ENCODE measurements at places on chromosomes 11 and 22. TPM values are rescaled to one million over a fixed set of nuclear protein-coding genes. Genes with fewer than 3 reads are reported as not detected.

The SULT4A1 gene
- total RNA-seq = not detected

The OR51B5 gene
- total RNA-seq = not detected

The SCARF2 gene
- total RNA-seq = 0.81 TPM

The TSSK2 gene
- not detected for total RNA-seq

The FAM180B gene
- total RNA-seq = not detected

The MUC6 gene
- total RNA-seq = not detected

The OR4D11 gene
- not detected for total RNA-seq

The ADM2 gene
- 0.55 TPM for total RNA-seq

The OR51I1 gene
- total RNA-seq = not detected

The UPB1 gene
- not detected for total RNA-seq

The CCDC179 gene
- not detected for total RNA-seq

The FBXO3 gene
- 17.5 TPM for total RNA-seq

The P2RY6 gene
- 10.8 TPM for total RNA-seq

The AIFM3 gene
- total RNA-seq = 4.8 TPM

The LMNTD2 gene
- total RNA-seq = 2.1 TPM

The BAD gene
- 92.9 TPM for total RNA-seq

The MYH9 gene
- total RNA-seq = 166 TPM

The TRIM49 gene
- total RNA-seq = not detected

The SFI1 gene
- 7.6 TPM for total RNA-seq

The DDI1 gene
- not detected for total RNA-seq

The CYP2D6 gene
- total RNA-seq = 0.69 TPM

All from A549 treated with RU486 at 1 μM for 4 hours (cell line).